ELF-1 (cell line): ENCODE measurements at places on chromosomes 4 and X.

DNA sequence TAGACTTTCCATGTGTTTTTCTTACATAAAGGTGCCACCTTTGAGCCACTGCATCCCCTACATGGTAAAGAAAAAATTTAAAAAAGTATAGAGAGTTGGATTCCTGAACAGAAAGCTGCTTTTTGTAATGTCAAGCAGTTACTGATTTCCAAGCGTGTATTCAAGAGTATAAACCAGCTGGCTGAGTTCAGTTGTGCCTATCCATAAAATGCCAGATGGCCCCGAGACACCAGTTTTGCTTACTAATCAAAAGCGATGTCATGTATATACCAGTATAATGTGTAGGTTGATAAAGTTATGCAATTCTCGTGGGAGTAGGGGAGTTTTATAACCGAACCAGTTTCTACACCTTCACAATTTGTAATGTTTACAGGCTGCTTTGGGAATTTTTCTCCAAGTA, 26.2 kb upstream of the PNPLA4 start:
- no peak for DNase-seq

GRCh38 chr4:169058312-169058711, 48.3 kb upstream of the CBR4 start:
- no peak for DNase-seq

- DNase-seq: peak; percentile 95
Observed at GRCh38 chrX:86002076-86002896, 45.1 kb downstream of the CHM start.

- no peak for DNase-seq
Observed at GRCh38 chr4:32748061-32748460, 2027.9 kb downstream of the PCDH7 start.

DNA sequence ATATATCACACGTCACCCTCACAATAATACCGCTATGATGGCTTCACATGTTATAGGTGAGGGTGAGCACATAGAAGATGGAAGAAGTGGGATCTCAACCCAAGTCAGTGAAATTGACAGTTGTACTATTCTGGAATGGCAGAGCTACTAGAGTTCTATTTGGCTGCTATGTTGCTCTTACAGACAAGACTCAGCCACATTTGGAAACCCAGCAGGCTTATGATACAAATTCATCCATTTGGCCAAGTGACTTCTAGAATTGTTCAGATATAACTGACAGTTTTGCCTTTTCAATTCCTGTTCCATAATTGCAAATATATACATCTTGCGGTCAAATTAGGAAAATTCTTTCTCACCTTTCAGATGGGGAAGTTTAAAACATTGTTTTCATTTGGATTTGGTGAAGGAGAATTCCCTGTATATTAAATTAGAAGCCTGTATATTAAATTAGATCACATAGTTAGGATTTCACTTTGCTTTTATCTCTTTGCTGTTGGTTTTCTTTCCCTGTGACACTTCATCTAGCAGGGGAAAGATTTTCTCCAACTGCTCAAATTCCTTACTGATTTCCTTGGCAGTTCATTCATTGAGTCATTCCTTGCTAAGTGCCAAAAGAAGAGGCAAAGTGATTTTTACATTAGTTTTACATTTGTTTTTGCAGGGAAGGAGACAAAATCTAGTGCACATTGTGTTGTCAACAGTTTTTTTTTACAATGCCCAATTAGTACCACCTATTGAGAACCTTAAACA, 120.6 kb upstream of the TBC1D9 start:
- DNase-seq: no peak

- DNase-seq: peak; percentile 55
Observed at GRCh38 chr4:74934016-74934831, 1.3 kb downstream of the PARM1 start.

DNA sequence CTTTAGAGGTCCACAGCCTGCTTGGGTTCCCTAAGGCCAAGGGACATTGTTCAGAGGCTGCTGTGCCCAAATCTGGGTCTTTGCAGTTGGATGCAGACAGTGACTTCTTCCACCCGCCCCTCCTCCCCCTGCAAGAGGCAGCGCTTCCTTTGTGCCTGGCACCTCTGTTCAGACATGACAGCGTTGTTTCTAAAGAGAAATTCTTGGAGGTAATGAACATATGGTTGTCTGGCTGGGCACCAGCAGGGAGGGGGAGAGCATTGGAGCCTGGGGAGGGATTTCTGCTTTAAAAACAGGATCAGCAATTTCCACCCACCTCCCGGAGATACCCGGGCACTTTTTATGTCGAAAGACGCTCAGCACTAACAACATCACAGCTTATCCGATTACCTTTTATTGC, 51.5 kb downstream of the PSAPL1 start:
- no peak for DNase-seq

GRCh38 chr4:168585168-168586091, 88.6 kb downstream of the PALLD start:
- peak; percentile 84 for DNase-seq

- DNase-seq: no peak
Observed at GRCh38 chr4:111778543-111778942, 366.7 kb upstream of the FAM241A start.
